Activated T-helper 17 cell treated with anti-CD3 and anti-CD28 coated beads, Interleukin-2, amount 50 U/mL, for 72 hours (primary cell): ENCODE measurements at places on chromosomes 4 and X. TPM values are rescaled to one million over a fixed set of nuclear protein-coding genes. Genes with fewer than 3 reads are reported as not detected.

- no peak for ATAC-seq
Observed at GRCh38 chrX:7746856-7747255, 96.1 kb upstream of the VCX start.

- ATAC-seq: no peak
Observed at GRCh38 chrX:14476205-14476604, 53.1 kb upstream of the GLRA2 start.

DNA sequence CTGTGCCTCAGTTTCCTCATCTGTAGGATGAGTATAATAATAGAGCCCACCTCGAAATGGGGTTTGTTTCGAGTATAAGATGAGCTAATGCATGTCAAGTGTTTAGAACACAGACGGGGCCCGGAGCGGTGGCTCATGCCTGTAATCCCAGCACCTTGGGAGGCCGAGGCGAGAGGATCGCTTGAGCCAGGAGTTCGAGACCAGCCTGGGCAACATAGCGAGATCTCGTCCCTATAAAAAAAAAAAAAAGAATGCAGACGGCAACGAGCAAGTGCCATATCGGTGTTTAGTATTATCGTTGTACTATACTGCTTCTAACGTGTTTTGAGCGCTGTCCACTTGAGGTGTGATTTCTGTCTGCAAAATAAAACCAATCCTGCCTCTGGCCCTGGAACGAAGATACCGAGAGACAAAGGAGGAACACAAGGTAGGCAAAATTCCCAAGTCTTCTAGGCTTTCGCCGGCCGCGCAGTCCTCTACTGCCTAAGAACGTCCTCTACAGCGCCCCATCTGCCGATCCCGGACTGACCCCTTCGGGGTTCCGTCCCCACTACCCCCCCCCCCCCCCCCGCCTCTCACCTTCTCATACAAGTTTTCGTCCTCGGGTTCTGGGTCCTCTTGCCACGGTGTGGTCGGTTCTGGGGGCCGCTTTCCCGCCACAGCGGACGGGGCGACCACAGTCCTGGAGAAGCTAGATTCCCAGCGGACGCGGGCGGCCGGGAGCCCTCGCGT is 442 bp downstream of the NDUFB11 start:
- no peak for ATAC-seq

- peak; percentile 58 for ATAC-seq
Observed at GRCh38 chr4:122619611-122620010, 1.3 kb downstream of the IL21 start.

GRCh38 chrX:117996408-117996807 is 120.2 kb downstream of the KLHL13 start:
- ATAC-seq: no peak

- no peak for ATAC-seq
Observed at GRCh38 chr4:184647266-184648053, 1.8 kb downstream of the CASP3 start.

- ATAC-seq: no peak
Observed at GRCh38 chr4:85607624-85608023, 132.7 kb downstream of the ARHGAP24 start.

GRCh38 chrX:29090811-29091210 is 503.6 kb downstream of the IL1RAPL1 start:
- ATAC-seq: no peak

DNA sequence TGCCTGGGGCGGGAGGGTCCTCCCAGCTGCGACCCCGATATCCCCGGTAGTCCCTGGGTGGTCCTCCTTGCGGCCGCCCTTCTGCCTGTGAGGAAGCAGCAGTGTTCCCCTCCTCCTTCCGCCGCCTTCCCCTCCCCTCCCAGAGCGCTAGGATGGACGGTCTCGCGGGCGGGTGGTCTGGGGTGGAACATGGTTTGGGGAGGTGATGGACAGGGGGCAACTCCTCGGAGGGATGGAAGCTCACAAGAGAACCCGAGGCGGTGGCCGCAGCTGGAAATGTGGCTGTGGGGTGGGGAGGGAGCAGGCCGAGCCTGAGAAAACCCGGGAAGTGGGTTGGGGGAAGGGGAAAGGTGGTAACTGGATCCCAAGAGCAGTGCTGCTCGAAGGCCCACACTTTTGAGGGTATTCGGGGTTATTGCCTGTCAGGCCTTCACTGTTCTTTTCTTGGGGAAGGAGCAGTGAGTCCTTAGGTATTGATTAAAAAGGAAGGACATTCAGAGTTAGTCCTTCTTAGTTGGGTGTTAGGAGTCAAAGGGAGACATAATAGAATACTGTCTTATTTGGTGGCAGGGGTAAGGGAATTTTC is 581 bp downstream of the UBE2K start:
- peak; percentile 38 for ATAC-seq

- no peak for ATAC-seq
Observed at GRCh38 chr4:19030048-19030447, 1008.5 kb upstream of the LCORL start.

DNA sequence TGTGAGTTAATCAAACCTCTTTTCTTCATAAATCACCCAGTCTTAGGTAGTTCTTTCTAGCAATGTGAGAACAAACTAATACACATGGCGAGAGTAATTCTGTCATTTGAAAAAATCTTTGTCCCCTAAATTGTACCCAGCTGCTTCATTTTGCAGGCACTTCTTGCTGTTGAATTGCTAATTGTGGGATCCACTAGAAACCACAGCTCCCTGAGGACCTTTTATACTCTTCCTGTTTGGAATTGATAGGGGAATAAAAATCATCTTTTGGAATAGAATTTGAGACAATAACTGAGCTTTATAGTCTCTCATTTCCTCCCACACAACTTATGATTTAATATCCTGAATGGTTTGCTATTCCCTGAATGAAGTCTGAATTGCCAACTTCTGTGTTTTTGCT is 170.2 kb downstream of the PACRGL start:
- ATAC-seq: no peak

GRCh38 chr4:151962138-151962823 is 201.5 kb upstream of the GATB start:
- no peak for ATAC-seq

GRCh38 chr4:51884606-51885005 is 41.7 kb downstream of the DCUN1D4 start:
- no peak for ATAC-seq

DNA sequence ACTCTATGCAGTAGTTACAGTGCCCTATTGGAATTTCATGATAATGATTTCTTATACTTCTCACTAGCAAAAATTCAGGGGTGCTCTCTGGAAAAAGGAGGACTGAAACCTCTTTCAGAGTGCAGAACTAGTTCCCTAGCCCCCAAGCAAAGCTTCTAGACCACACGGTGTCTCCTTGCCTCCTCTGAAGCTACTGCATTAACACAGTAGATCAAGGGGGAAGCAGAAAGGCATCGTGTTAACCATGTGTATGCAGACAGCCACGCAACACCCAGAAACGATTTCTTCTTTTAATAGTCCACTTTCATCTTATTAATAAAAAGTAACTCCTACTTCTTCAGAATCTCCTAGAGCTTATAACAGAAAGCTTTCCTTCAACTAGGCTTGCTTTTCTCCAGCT is 44.7 kb downstream of the MAML3 start:
- no peak for ATAC-seq

- ATAC-seq: no peak
Observed at GRCh38 chrX:153814591-153815315, 15.6 kb downstream of the PDZD4 start.

GRCh38 chr4:94307231-94307871 is 35.3 kb downstream of the HPGDS start:
- no peak for ATAC-seq

GRCh38 chr4:104915864-104916263 is 230.8 kb upstream of the TET2 start:
- ATAC-seq: no peak

DNA sequence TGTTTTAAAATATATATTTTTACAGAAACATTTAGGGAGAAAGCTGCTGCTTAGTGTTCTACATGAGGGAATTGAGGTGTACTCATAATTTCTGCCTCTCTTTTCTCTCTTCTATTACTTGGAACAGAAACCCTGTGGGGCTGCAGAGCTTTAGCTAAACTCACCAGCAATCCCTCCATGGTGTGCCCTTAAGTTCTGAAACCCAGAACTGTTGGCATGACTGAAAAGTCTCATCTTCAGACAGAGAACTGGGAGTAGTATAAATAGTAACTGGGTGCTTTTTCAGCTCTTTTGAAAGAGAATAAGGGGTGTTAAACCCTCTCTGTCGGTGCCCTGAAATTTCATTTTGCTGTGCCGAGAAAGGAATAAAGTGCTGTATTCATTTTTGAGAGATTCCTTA is 294.9 kb upstream of the BOD1L1 start:
- ATAC-seq: no peak

GRCh38 chr4:2712261-2712842 is 43.8 kb downstream of the TNIP2 start:
- ATAC-seq: peak; percentile 62

DNA sequence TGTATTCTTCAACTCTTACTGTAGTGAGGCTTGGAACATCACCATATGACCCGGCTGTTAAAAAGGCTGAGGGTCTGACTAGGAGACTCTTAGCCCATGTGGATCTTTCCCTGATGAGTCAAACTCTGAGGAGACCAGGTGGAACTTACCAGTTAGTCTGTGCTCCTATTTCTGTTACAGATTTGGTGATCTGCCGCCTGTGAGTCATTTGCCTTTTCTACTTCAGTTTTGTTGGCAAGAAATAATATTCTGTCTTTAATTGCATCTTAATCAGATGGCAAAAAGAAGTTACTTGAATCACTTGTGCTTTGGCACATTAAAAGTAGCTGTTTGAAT is 48.4 kb downstream of the MTM1 start:
- no peak for ATAC-seq

- no peak for ATAC-seq
Observed at GRCh38 chrX:38112566-38112965, 106.2 kb downstream of the SYTL5 start.

- ATAC-seq: peak; percentile 22
Observed at GRCh38 chr4:1713003-1713851, 1.1 kb upstream of the SLBP start.

DNA sequence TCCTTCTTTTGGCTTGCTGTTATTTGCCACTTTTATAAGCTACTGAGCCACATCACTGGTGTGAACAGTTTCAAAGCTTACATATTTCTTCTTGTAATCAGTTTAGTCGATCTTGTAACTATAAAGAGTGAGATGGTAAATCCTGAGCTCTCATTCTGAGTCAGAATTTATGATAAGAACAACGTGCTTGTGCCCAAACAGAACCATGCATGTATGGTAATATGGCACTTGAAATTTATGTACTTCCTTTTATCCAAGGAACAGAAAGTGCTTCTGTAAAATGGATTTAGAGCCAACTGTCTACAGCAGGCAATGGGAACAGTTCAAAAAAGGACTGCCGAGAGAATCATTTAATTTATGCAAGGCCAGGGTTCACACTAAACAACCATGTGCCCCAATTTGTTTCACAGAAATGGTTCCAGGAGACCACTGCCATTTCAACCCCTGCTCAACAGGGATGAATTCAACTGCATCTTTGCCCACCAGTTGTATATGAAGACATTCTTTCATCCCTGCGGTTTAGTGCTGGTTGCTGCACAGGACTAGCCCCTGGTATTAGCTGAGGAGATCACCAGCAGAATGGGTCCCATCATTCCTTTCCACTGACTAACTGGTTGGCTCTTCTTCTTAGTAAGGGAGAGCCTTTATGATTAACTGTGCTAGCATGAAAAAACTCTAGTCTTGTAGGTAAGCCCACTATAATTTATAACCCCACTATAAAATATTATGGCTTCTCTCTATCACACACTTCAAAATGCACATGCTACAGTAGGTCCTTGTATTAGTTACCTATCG is 162.9 kb upstream of the PGRMC2 start:
- no peak for ATAC-seq

GRCh38 chr4:47566566-47566965 is 81.5 kb downstream of the ATP10D start:
- no peak for ATAC-seq

GRCh38 chr4:143575331-143575730 is 61.8 kb downstream of the SMARCA5 start:
- ATAC-seq: no peak

DNA sequence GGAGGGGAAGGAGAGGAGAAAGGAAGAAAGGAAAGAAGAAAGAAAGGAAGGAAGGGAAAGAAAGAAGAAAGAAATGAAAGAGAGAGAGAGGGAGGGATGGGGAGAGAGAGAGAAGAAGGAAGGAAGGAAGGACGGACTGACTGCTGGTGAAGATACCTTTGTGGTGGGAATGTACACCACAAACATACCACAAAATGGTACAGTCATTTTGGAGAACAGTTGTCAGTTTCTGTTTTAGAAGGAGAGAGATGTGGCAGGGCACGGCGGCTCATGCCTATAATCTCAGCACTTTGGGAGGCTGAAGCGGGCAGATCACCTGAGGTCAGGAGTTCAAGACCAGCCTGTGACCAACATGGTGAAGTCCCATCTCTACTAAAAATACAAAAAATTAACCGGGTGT is 40.0 kb upstream of the SHISA3 start:
- peak; percentile 44 for ATAC-seq

- no peak for ATAC-seq
Observed at GRCh38 chr4:153909672-153910071, 120.8 kb upstream of the SFRP2 start.

GRCh38 chr4:75511841-75512240 is 2.4 kb downstream of the RCHY1 start:
- no peak for ATAC-seq

Gene MOSPD2
- total RNA-seq: 12.2 TPM

Gene IRS4
- not detected for total RNA-seq

Gene FAM9B
- total RNA-seq: 0.11 TPM

Gene PRPS2
- total RNA-seq: 68.7 TPM

Gene YTHDC1
- 81.2 TPM for total RNA-seq

Gene SYTL5
- 0.06 TPM for total RNA-seq

Gene GATA1
- not detected for total RNA-seq

Gene MEPE
- not detected for total RNA-seq

Gene NRK
- total RNA-seq: not detected

Gene TENT5D
- total RNA-seq: not detected

Gene CFAP99
- 0.11 TPM for total RNA-seq

Gene CCNQ
- total RNA-seq: 9.1 TPM

Gene DNAAF6
- total RNA-seq: not detected

Gene ARSJ
- not detected for total RNA-seq

Gene FRYL
- 75.0 TPM for total RNA-seq

Gene CRMP1
- not detected for total RNA-seq
